Stimulated activated CD4-positive, alpha-beta T cell treated with anti-CD3 and anti-CD28 coated beads, Interleukin-12 subunit alpha, Interleukin-12 subunit beta, amount 100 ng/mL, for 48 hours (primary cell): ENCODE measurements at places on chromosomes 7 and 10.

DNA sequence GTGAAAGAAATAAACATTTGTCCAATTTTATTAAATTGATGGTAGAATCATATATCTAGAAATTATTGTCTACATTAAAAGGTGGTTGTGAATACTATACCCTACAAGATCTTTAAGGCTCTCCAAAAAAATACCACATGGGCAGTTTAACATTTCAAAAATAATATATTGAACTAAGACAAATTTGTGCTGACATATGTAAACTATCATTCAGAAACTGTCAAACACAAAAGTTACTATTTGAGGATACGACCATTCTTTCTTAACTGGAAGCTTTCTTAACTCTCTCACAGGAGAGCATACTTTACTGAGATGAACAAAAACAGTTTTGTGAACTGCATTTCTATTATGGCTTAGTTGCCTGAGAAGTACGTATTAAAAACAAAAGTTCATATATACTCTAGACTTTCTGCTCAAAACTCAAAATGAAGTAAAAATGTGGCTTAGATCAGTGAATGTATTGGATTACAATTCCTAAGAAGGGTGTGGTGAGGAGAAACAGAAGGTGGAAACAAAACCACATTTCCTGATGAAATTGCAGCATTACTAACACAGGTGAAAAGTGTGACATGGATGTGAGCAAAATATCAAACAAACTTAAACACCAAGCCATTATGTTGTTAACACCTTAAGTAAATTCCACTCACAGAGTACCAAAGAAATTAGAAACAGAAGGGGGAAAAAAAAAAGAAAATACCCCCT lies 138.5 kb downstream of the SEMA3A start:
- DNase-seq: no peak

DNA sequence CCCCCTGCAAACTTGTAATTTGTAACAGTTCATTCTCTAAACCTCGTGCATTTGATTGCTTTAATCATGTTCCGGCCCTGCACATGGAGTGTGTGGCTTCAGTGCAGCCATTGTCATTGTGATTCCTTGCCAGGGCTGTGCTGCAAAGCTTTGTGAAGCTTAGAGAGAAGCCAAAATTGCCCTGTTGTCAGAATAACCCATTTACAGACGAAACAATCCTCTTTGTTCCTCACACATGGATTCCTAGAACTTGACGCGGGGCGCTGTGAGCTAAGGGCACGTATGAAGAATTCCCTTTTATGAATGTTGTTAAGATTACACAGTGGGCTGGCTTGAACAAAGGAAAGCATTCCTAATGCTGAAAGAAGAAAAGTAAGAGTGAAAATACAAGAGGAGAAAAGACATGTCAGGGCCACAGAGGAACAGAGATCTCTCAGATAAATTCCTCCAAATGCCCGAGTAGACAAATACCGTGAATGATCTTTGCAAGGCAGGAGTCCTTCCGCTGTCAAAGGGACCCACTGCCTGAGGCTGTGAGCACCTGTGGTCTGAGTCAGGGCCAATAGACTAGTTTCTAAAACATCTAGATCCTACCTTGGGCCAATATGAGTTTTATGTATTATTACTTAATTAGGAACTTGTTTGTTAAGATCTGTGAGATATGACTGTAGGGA lies 205.4 kb upstream of the C7orf33 start:
- DNase-seq: no peak

DNA sequence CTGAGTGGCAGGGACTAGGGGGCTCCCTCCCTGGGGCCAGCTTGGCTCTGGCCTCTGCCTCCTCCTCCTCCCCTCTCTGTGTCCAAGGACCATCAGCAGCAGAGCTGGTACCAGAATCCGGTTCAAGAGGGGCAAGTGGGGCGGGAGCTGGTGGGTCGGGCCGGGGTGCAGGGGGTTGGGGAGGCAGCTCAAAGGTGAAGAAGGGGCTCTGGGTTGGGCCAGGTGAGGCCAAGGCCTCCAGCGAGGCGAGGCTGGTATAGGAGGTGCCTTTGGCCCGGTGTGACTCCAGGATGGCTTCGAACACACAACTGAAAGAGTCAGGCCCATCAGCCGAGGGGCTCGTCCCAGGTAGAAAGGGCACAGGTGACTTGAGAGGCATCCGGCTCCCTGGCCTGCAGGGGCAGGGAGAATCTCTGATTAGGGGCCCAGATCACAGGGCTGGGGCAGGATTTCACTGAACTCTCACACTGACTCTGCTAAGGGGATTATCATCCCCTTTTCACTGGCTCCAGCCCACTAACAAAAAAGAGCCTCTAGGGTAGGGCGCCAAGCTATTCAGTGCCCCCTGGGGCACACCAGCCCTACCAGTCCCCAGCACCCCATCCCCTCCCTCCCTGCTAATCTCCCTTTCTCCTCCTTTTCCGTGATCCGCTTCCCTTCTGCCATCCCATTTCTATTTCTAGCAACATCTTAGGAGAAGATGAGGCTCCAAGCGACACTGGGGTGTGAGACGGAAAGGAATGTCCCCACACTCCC lies 4.6 kb downstream of the PSD start:
- DNase-seq: no peak

- DNase-seq: no peak
Observed at GRCh38 chr7:151597541-151598444, 78.1 kb upstream of the RHEB start.

DNA sequence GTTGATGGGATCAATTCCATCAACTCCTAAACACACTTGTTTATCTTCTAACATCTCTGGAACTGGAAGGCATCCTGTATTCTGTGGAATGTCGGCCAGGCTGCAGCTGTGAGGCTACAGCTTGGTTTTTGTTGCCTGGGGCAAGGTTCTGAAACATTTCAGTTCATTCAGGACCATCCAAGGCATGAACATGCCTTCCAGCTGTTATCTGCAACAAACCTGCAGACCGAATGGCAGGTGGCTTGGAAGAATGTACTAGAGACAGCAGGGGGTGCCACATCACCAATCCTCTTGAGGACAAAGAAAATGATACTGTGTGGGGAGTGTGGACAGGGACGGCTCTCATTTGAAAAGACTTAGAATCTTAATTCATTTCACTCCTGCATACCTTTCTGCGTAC lies 12.4 kb downstream of the PAPOLB start:
- no peak for DNase-seq

DNA sequence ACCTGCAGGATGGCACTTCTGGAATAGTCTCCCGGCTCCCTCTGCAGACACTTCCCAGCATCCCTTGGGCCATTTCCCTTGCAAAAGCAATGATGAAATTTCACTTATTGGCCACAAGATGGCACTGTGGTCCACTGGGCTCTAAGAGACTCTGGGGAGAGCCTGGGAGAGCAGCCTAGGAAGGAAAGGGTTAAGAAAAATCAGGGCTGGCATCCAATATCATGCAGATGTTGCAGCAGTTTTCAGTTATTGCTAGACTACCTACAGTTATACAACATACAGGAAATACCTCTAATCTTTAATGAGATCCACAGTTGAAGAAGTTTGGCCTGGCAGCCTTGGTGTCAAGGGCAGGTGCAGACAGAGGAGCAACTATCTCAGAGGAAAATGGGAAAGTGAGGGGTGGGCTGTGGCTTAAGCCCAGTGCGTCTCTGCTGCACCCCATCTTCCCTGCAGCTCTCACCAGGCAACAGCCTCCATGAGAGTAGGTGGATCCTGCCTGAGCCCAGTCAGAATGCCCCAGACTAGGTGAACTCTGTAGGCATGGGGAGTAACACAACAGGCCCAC lies 100.2 kb upstream of the PRSS58 start:
- peak; percentile 31 for DNase-seq

DNA sequence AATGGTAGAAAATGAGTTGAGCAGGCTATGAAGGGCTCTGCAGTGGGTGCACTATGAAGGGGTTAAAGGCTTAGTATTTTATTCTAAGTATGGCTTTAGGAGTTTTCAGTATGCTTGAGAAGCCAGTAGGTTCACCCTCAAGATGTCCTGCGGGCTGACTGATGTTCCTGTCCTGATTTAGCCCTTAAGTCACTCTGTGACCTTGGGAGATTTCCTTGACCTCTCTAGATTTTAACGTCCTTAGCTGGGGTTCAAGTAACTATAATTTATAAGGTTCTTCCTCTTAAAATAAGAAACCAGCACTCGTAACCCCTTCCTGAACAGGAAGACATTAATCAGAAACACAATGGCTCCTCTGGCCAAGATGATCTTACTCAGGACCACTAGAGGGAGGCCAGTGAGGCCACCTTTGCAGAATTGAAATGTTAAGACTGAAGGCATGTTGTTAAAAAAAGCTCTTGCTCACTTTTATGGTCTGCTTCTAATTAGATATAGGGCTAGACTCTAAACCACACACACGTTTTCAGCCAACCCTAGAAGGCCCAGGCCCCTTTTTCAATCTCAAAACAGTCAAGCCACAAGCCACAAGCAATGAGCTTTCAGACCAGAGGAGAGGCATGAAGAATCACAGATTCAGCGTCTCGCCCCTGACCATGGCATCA lies 41.9 kb downstream of the CDK1 start:
- DNase-seq: no peak

GRCh38 chr10:42574336-42574735 lies 64.0 kb downstream of the ZNF33B start:
- no peak for DNase-seq

DNA sequence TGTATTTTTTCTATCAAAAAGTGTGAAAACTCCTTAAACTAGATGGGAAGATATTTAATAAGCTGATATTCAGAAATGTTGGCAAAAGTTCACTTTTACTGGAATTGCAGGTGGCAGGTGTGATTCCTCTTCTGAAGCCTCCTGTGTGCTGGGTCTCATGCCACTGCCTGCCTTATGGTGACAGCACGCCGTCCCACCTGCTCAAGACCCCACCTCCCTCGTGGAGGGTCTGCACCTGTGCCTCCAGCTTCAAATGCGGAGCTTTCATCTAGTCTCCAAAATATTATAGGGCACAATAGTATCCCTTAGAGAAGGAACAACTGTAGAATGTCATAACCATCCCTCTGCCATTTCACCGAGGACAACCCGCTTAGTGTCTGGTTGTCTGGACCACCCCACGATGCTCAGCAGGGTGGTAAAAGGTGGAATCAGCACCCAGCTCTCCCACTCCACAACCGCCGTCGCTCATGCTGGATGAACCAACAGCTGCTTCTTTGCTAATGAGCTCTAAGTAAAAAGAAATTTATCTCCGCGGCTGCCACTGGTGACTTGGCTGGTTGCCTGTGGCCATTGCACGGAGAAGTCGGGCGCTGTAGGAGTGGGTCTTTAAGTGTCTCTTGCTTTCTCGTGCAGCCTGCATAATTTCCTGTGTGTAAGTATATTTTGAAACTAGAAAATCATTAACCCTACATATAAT lies 119.3 kb upstream of the TCERG1L start:
- no peak for DNase-seq

DNA sequence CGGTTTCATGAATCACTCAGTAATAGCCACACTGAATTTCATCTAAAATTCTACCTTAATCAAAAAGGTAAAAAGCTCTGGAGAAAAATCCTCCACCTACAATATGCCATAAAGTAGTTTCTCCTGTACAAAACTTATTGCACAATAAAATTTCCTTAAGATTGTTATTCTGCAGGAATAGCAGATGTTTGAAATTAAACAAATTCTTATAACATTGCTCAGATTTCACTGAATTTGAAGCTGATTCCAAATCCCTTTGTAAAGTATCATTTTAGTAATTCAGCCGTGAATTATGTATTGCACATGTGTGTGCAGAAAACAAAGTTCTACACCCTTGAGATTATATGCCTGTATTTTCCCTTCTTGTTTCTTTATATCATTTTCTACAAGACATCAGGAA lies 123.8 kb downstream of the AMPH start:
- no peak for DNase-seq

- no peak for DNase-seq
Observed at GRCh38 chr7:120834726-120835125, 23.2 kb downstream of the TSPAN12 start.
